GM13976 (cell line): ENCODE measurements at places on chromosomes 5 and 9.

DNA sequence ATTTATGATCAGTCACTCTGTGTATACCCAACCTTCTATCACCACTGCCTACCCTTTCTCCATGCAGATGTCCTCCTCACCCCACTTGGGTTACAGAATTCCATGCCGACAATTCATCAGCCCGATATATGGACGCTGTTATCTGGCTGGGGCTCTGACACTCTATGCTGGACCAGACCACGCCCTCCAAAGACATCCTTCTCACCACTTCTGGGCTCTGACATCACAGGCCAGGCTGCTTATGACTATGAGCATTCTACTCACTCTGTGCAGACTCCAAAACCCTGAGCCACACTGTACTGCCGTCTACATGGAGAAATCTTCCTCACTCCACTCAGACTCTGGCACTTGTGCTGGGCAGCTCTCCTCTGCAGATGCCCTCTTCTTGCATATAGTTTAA is 7.6 kb upstream of the AK3 start:
- no peak for DNase-seq

DNA sequence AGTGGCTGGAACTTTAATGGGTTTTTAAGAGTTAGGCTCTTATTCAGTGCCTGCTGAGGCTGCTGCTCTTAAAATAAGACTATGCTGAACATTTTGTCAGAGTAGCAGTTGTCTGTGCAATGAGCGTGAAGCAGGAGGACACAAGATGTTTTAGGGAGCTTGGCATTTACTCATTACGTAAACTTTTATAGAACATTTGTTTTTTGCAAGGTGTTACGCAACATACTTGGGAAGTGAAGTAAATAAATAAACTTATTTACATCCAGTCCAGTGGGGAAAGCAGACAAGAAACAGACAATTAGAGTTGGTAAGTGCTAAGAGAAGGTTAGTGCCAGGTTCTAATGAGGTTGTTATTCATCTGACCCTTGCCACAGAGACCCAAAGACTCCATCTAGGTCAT is 226.0 kb downstream of the HINT1 start:
- DNase-seq: no peak

DNA sequence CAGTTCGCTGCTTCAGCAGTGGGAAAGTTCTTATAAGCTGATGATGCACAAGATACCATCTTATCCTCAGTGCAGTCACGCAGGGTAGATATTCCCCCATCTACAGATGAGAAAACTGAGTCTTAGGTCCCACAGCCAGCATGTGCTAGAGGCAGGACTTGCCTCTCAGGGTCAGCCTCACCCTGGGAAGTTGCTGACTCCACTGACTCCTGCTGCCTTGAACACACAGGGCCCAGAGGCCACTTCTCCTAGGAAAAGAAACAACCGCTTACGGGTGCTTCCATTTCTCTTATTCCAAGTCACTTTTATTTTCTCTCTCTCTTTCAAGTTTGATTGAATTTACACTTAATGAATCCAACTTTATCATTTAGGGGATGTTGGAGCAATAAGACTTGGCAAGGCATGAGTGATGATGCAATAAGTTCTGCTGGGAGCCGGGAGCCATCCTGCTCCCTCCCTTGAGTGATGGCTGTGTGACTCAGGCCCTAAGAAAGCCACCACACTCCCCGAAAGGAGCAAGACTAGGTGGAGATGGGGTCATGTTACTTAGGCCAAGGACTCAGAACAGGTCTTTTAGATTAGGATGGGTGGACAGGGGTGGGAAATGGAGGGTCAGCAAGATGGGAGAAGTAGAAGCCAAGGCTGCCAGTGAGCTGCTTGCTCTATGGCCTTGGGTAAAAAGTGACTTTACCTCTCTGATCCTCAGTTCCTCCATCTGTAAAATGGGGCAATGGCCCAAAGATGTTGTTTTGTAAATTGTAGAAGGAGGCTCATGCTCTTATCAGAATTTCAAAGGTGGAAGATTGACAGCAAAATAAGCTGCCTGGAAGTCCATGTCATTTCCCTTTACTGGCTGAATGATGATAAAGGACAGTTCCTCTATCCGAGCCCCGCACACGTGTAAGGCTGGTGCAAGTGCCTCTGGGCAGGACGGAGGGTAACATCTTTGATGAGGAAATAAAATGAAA is 67.4 kb upstream of the ZNF618 start:
- DNase-seq: no peak

- no peak for DNase-seq
These were observed 74.3 kb downstream of the ZDHHC21 start for GRCh38 chr9:14618836-14619420.

GRCh38 chr9:130543368-130543767 is 36.0 kb upstream of the FUBP3 start:
- no peak for DNase-seq

GRCh38 chr9:121736934-121737462 is 85.6 kb downstream of the DAB2IP start:
- DNase-seq: peak; percentile 45

GRCh38 chr5:6576861-6577501 is 55.9 kb downstream of the NSUN2 start:
- DNase-seq: peak; percentile 64

DNA sequence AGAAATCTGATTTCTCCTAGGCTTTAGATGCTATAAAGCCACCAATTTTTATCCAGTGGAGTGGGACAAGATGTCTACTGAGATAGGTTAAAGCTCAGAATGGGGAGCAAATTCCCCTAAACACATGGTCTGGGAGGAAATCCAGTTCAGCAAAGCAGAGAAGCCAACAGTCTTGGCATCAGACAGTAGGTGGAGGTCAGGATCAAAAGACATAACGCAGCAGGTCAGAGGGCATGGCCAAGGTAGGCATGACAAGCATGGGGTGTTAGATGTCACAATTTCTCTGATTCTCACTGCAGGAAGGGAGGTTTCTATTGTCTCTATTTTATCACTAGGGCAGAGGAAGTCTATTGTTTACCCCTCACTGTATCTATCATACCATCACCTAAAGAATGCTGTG is 288.2 kb downstream of the ACTL7B start:
- DNase-seq: no peak

- no peak for DNase-seq
These were observed 150.6 kb downstream of the FRMD3 start for GRCh38 chr9:83387401-83388185.

DNA sequence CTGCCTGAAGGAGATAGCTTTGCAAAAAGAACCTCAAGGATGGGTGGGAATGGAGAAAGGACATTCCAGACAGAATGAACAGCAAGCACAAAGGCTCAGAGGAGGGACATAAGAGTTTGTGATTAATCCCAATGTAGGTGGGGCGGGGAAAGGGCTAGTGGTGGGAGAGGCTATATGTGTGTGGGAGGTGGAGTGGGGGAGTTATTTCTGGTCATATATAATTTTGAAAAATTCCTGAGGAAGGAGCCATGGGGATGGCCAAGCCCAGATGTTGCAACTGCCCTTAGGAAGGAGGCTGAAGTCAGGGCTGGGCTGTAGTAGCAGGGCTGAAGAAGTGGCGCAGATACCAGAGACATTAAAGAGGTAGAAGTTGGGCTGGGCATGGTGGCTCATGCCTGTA is 13.4 kb upstream of the CCL27 start:
- no peak for DNase-seq

- peak; percentile 71 for DNase-seq
These were observed 6.4 kb upstream of the NOTCH1 start for GRCh38 chr9:136552117-136552703.

- peak; percentile 21 for DNase-seq
These were observed 116.9 kb upstream of the ARRDC3 start for GRCh38 chr5:91499943-91500531.

DNA sequence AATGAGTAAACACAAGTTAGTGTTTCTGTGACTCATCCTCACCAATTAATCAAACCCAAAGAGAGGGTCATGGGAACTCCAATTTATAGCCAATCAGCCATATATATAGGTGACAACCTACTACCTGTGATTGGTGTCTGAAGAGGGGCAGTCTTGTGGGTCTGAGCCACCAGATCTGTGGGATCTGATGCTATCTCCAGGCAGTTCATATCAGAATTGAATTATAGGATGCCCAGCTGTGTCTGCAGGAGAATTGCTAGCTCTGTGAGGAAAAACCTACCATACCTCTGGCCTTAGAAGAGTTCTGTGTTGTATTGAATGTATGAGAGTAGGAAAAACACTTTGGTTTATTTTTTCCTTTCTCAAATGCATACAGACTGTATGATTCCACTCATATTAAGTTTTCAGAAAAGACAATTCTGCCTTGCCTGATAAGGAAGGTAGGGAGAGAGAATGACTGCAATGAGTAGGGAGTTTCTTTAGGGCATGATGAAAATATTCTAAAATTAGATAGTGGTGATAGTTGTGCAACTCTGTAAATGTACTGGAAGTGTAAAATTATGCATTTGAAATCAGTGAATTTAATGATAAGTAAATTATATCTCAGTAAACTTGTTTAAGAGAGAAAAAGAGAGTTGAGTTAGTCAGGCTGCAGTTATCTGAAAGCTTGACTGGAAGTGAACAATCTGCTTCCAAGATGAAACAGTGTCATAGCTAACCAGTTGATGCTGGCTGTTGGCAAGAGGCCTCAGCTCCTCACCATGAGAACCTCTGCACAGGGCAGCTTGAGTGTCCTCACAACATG is 274.9 kb downstream of the AUH start:
- no peak for DNase-seq

- no peak for DNase-seq
These were observed 75.2 kb upstream of the NFIB start for GRCh38 chr9:14389146-14389545.

- DNase-seq: no peak
These were observed 274.7 kb downstream of the ELAVL2 start for GRCh38 chr9:23551311-23551721.

DNA sequence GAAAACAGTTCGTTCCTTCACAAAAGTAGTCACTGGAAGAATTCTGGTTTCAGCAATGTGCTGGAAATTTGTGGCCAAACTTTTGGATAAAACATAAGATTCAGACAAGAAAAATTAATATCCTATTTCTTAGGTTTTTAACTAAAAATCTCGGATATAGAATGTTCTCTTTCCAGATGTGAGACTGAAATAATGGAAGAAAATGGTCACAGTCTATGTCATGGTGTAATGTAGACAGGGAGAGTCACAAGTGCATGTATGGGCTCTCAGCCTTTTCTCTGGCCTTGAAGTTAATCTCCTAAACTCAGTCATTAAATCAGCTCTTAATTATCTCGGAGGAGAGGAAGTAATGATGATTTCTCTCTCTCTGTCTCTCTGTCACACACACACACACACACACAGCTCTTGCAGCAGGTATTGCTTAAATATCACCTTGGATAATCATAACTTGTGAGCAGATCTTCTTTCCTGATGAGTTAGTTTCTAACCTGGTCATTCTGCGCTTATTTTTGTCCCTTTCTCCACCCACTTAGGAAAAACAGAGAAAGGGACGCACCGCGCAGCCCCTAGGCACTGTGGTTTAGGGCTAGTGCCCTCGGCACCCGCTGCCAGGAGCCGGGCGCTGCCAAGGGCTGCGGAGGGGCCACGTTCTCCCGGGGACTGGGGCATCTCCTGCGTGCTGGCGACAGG is 672 bp upstream of the ITGA2 start:
- peak; percentile 23 for DNase-seq

DNA sequence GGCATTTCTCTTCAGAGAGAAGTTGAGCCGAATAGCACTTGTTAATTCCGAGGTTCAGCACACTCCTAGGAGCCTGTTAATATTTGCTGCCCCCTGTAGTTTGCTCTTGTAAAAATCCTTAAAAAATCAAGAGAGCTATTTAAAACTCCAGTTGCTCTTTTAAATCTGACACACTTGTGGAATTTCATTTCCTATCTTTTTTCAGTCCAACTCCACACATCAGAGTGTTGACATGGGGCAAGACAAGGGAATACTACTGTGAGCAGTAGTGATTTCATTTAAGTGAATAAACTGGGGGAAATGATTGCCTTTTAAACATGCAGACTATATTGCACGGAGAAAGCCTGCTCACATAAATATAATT is 1096.3 kb upstream of the DMAC1 start:
- peak; percentile 15 for DNase-seq
